ENCODE measurements at places on chromosomes 1 and 21.

- DNase-seq = no peak
Observed at GRCh38 chr1:220895412-220895946, 16.2 kb downstream of the HLX start.

DNA sequence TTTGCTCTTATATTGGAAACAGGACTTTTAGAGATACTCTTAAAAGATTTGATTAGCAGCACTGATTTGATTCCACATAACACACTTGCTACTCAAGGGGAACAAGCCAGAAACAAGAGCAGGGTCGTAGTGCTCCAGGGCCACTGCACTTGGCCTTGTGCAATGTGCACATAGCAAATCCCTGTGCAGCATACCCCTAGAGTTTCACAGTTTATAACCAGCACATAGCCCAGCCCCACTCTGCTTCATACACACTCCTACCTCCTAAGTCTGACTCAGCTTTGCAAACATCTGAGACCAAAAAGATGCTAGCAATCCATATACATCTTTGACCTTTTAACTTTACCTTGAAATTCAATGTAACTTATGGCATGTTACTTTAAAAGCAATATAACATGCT lies 157.6 kb downstream of the VAV3 start:
- DNase-seq = no peak

DNA sequence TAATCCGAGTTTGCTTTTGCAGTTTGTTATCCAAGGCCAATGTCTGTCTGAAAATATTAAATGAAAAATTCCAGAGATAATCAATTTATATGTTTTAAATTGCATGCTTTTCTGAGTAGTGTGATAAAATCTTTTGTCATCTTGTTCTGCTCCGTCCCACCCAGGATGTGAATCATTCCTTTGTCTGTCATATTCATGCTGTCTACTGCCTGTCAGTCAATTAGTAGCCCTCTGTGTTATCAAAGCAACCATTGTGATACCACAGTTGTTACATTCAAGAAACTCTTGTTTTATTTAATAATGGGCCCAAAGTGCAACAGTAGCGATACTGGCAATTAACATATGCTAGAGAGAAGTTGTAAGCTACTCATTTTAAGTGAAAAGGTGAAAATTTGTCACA lies 819.3 kb downstream of the BRINP3 start:
- DNase-seq = no peak

DNA sequence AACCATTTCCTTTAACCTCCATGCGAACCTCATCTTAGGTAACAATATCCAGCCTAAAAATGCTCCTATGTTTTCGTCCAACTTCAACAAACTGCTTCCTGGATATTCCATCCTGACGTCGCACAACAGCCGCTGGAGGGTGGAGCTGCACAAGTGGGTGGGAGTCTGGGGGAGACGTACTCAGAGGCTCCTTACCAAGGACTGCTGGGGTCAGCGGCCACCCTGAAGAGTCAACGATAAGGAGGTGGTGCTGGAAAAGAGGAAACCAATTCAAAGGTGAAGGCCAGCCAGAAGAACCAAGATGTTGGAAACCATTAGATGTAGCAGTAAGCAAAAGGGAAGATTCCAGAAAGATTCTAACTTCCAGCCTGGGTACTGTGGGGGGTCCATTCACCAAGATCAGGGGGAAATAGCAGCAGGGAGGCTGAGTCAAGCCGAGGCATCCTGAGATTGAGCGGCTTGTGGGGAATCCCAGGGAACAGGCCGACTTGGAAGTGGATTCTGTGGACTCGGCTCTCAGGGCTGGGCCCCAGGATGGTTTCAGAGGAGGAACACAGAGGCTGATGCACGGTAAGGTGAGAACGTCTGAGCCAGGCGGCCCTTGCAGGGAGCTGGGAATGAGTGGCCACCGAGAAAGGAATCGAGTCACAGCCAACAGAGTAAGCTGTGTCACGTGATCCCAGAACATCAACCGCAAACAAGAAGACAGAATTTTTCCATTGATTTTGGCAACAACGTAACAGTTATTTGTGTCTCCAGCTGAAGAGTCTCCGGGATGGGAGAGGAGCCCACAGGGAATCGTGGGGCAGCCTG lies 375.7 kb downstream of the NPHP4 start:
- DNase-seq = no peak

DNA sequence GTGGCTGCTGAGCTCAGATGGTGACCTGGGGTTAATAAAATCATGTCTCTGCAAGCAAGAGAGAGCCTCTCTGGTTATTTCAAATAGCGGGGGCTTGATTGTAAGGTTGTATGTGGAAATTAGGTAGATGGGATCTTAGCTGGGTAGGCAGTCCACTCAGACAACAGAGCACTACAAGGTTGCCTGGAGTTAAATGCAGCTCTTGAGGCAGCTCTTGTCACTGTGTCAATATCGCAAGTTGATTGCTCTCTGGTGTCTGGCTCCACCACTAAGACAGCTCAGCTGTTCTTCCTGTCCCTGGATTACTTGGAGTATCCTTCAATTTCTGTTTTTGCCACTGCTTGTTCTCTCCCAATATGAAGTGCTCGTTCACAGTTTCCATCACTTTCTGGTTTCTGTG lies 93.8 kb downstream of the C21orf91 start:
- no peak for DNase-seq

- DNase-seq = no peak
Observed at GRCh38 chr1:113808450-113809195, 3.7 kb downstream of the RSBN1 start.

DNA sequence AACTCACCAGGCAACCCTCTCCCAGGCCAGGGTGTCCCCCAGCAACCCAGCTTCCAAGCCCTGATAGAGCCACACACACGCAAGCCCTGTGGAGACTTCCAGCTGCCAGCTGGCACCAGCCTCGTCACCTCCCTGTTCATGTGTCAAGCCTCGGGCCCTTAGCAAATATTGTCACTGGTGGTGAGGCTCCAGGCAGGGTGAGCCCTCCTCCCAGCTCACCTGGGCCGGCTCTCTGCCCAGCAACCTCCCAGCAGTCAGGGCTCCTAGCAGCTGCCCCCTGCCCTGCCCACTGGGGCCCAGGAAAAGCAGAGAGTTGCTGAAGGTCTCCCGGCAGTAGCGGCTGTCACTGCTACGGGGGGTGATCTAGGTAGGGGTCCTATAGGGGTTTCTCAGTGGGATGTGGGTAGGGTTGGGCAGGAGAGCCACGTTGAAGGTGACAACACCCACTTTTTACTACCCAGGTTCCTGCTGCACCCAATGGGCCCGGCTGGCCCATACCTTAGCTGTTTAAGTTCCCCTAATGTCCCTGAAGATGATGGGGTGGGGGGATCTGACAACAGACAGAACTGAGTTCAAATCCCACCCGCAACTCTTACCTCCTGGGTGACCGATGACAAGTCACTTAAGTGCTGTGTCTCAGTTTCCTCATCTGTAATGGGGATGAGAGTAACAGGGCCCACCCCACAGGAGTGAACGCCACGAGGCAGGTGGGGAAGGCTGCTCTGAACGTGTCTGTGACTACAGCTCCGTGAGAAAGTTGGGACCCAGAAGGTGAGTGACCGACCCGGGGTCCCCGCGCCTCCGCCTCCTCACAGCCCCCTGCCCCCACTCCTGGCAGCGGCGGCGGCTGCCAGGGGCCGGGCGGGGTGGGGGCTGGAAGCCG lies 678 bp downstream of the TTC39A start:
- no peak for DNase-seq

DNA sequence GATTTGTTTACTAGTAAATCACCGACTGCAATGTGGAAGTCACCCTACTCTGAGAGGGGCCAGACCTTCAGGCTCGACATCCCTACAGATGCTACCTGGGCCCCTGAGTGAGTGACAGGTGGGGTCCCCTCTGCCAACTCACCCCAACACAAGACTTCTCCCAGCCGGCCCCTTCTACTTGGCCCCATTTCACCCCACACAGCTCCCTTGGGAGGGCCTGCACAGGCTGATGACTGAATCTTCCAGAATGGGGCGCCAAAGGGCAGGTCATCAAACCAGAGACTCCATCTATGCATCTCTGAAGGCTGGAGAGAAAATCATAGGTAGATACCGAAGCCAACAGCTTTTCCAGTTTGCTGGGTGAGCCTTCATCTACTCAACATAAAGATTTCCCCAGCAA lies 9.4 kb upstream of the S100A8 start:
- no peak for DNase-seq

DNA sequence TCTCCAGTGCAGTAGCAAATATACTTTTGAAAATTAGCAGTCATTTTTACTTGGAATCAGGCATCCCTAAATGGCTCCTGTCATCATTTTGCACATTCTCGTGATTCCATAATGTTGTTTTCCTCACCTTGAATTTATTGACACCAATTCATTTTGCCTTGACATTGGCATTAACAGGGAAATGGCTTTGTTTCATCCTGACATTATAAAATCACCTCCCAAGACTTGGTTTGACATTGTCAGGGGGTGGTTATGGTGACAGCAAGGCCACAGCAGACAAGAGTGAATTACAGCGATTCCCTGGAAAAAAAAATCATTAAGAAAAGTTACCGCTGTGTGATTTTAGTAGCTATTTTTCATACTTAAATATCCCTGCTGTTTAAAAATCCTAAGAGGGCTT lies 327.0 kb downstream of the NTNG1 start:
- DNase-seq = no peak

DNA sequence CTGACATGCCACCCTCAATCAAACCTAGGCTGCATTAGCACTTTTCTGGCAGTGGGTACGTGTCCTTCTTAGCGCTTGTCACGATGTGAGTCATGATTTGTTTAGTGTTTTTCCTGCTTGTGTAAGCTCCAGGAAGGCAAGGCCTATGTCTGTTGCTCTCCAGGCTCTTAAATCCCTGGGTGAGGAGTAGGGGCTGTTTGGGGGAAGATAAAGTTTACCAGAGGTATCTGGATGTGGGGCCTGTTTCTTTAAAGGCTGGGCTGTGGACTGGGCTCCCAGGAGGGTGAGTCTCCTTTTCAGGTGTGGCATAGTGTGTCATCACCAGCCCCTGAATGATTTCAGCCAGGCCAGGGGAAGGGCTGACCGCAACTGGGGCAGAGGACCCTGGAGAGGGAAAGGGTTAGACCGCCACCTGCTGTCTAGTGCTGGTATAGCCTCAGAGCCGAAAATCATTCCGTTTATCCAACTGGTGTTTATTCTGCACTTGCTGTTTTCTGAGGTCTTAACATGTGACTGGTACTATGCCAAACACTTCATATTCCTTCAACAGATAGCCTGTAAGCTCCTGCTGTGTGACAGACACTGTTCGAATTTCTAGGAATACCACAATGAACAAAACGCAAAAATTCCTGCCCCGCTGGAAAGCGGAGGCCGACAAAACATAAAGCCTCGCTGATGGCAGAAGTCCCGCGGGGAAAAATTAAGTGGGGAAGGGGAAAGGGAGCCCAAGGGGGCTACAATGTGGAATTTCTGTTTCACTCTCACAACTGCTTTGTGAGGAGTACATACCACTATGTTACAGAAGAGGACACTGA lies 9.7 kb downstream of the SERINC2 start:
- DNase-seq = peak; percentile 71

DNA sequence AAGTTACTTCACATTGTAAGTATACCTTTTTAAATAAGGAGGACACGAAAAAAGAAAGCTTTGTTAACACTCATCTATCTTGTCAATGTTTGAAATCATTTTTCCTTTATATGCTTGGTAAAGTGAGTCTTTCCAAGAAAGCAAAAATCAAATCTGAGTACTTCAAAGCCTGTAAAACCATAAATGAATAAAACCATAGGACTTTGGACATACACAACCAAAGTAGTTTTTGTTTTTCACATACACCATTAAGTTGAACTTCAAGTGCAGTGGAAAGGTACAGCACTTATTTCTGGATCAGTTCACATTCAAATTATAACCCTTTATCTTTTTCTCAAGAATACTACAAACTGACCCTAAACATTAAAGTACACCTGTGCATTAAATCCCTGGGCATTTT lies 10.1 kb upstream of the PSMG1 start:
- no peak for DNase-seq

DNA sequence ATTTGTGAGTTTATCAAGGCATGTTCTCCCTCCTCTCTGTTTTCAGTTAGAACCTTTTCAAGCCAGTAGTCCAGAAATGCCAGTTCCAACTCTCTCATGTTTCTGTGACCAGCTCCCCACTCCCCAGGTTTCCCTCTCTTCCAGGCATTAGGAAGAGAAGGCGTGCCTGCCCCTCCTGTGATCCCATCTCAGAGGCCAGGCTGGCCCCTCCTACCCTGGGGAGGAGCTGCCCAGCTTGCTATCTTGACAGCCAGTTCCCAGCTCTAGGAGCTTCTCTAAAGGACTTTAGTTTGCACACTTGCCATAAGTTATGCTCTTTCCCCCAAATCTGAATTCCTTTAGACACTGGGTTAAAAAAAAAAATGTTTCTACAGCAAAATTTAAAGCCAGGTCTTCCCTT lies 8.9 kb downstream of the HYI start:
- DNase-seq = no peak

GRCh38 chr1:217881131-217881543 lies 250.0 kb downstream of the SPATA17 start:
- DNase-seq = no peak

GRCh38 chr1:169753549-169753948 lies 19.7 kb upstream of the SELE start:
- DNase-seq = no peak

- DNase-seq = no peak
Observed at GRCh38 chr1:154578058-154578418, 10.5 kb downstream of the CHRNB2 start.

DNA sequence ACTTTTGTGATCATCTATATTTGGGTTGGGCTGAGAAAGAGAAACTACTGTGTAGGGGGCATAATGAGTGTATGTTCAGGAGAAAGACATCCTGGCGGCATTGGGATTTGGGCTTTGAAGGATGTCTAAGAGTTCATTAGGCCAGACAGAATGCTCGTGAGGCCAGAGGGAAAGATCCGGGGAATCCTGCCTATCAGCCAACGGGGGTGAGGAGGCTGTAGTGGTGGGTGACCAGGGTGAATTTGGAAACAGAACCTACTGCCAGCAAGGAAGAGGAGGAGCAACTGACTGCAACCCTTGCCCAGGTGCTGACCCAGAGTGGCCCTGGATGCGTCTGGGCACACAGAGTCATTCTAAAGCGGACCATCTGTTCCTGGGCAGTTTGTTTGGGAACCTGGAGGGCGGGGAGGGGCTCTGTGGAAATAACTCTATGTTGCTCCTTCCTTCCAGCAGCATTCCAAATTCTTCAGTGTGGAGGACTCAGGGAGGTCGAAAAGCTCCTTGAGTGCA lies 56.9 kb upstream of the ECE1 start:
- DNase-seq = no peak

GRCh38 chr1:145887631-145888030 lies 2.0 kb upstream of the ANKRD35 start:
- no peak for DNase-seq

GRCh38 chr21:15543473-15543872 lies 186.3 kb upstream of the USP25 start:
- no peak for DNase-seq

DNA sequence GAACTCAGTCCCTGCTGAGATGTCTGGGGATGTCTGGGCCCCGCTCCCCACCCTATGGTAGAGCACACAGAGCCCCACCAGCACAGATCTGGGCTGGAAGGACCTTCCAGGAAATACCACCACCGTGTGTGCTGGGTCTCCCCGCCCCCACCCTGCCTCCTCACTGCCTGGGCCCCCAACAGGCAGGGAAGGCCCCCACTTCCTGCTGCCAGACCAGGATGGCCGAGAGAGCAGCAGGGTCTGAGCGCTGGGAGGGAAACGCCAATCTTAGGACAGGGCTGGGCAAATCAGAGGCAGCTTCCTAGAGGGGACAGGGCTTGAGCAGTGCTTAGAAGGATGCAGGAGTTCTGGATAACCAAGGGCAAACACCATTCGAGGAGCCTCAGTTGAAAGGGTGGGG lies 11.9 kb downstream of the ADGRB2 start:
- DNase-seq = no peak
